Thymus (tissue), 14 donors: ENCODE measurements at places on chromosomes 5 and 9. TPM values are rescaled to one million over a fixed set of nuclear protein-coding genes. Genes with fewer than 3 reads are reported as not detected.

Gene CSF1R
- polyA plus RNA-seq: 7.3 TPM

Gene TAF11L10
- not detected for polyA plus RNA-seq

Gene GABRG2
- 0.18 TPM for polyA plus RNA-seq

Gene SPATA31C1
- not detected for polyA plus RNA-seq

Gene INSL6
- not detected for polyA plus RNA-seq

Gene FLT4
- polyA plus RNA-seq: 3.4 TPM

Gene CAVIN4
- 0.23 TPM for polyA plus RNA-seq

Gene TSSK1B
- 0.02 TPM for polyA plus RNA-seq

Gene SOHLH1
- 0.05 TPM for polyA plus RNA-seq

Gene OBP2B
- polyA plus RNA-seq: 0.09 TPM

Gene SLCO6A1
- polyA plus RNA-seq: 0.37 TPM

Gene ADCY2
- polyA plus RNA-seq: 1.0 TPM

Gene CCNO
- 1.0 TPM for polyA plus RNA-seq

Gene MOCS2
- polyA plus RNA-seq: 55.7 TPM

Gene CA9
- 0.50 TPM for polyA plus RNA-seq

Gene NSA2
- polyA plus RNA-seq: 192 TPM

Gene SMIM15
- 35.6 TPM for polyA plus RNA-seq

Gene CYSTM1
- polyA plus RNA-seq: 44.7 TPM

Gene PCDHB4
- polyA plus RNA-seq: 0.34 TPM

Gene C9orf50
- polyA plus RNA-seq: 0.23 TPM

Gene OR2V1
- 0.02 TPM for polyA plus RNA-seq

Gene UBE2QL1
- 1.1 TPM for polyA plus RNA-seq

Gene TPPP
- polyA plus RNA-seq: 0.64 TPM

Gene OR2K2
- not detected for polyA plus RNA-seq

Gene PDE6A
- polyA plus RNA-seq: 0.16 TPM

Gene WDR41
- 19.6 TPM for polyA plus RNA-seq

Gene NR4A3
- polyA plus RNA-seq: 13.6 TPM

Gene MXD3
- polyA plus RNA-seq: 16.1 TPM

Gene RNF183
- polyA plus RNA-seq: 0.46 TPM

Gene FCN1
- polyA plus RNA-seq: 4.9 TPM

Gene FUT7
- 4.6 TPM for polyA plus RNA-seq

Gene BSPRY
- polyA plus RNA-seq: 6.1 TPM

Gene AGXT2
- polyA plus RNA-seq: 0.02 TPM
